ENCODE measurements at places on chromosomes 6 and 20. TPM values are rescaled to one million over a fixed set of nuclear protein-coding genes. Genes with fewer than 3 reads are reported as not detected.

Gene ARMH2
- total RNA-seq = 2.2 TPM

Gene CCN5
- not detected for total RNA-seq

Gene GRIK2
- 0.14 TPM for total RNA-seq

Gene SPATA2
- 9.1 TPM for total RNA-seq

Gene ZNF311
- 0.47 TPM for total RNA-seq

Gene ULBP1
- 0.97 TPM for total RNA-seq

Gene FBXO5
- 50.8 TPM for total RNA-seq

Gene OR12D1
- not detected for total RNA-seq

Gene FITM2
- 4.2 TPM for total RNA-seq

Gene BEND6
- total RNA-seq = not detected

Gene TREML2
- 13.5 TPM for total RNA-seq

Gene BPIFA1
- total RNA-seq = not detected

Gene SLC17A3
- total RNA-seq = 0.28 TPM

Gene PLG
- not detected for total RNA-seq

Gene ANGPT4
- not detected for total RNA-seq

Gene DPPA5
- not detected for total RNA-seq

Gene PROCR
- total RNA-seq = 2.1 TPM

Gene CHMP4B
- total RNA-seq = 82.8 TPM

Gene HLA-DRB5
- not detected for total RNA-seq

Gene MCCD1
- not detected for total RNA-seq

Gene CGA
- not detected for total RNA-seq

Gene MYB
- 8.8 TPM for total RNA-seq

Gene TRIM26
- total RNA-seq = 79.3 TPM

Gene C4B
- 5.7 TPM for total RNA-seq

Gene RRAGD
- 10.9 TPM for total RNA-seq

Gene CST2
- not detected for total RNA-seq

Gene THEMIS
- total RNA-seq = 155 TPM

Gene NHLRC1
- 0.64 TPM for total RNA-seq

Gene FAXC
- total RNA-seq = not detected

Gene PXDC1
- 0.33 TPM for total RNA-seq

Gene APOBEC2
- total RNA-seq = not detected

All from activated naive CD8-positive, alpha-beta T cell treated with anti-CD3 and anti-CD28 coated beads, Interleukin-2, amount 10 ng/mL, durations not matched to agents 7 days and 5 days (primary cell).